ENCODE measurements at places on chromosomes 5 and 9. TPM values are rescaled to one million over a fixed set of nuclear protein-coding genes. Genes with fewer than 3 reads are reported as not detected.

Gene PCDHB7
- total RNA-seq: 8.5 TPM

Gene IFNA8
- not detected for total RNA-seq

Gene SPATA31E1
- total RNA-seq: not detected

Gene MFAP3
- 161 TPM for total RNA-seq

Gene SLCO4C1
- 0.92 TPM for total RNA-seq
